Neuronal stem cell (in vitro differentiated cells): ENCODE measurements at places on chromosomes 5 and 9.
A peak's percentile ranks its signal among the peaks of the same experiment; 100 is the strongest.

DNA sequence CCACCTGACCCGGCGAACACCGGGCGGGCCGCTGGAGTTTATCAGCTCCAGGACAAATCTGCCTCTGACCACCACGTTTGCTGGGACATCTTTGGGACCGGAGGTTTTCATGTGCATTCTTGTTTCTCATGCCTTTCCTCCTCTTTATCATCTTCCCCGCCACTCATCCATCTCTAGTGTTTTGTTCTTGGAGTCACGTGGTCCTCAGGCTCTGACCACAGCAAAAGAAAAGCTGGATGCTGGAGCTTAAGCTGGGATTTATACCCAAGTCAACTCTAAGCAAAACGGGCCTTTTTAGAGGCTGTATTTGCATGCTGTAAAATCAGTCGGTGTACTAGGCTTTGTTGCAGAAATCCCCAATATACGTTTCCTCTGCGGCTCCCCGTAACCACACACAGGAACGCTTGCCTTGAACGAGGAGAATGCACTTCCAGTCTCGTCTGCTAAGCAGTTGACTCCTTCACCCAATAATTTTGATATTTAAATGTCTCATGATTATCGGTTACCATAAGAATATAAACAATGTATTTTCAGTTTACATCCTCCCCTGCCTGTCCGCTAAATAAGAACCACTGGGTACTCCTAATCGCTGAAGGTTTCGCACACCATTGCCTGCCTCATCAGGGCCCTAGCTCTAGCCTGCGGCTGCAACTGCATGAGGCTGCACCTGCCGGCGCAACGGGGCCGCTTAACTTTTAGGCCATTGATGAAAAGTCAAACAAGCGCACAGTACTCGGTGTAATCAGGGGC, 560 bp upstream of the NDUFS6 start:
- peak; percentile 64 for DNase-seq

DNA sequence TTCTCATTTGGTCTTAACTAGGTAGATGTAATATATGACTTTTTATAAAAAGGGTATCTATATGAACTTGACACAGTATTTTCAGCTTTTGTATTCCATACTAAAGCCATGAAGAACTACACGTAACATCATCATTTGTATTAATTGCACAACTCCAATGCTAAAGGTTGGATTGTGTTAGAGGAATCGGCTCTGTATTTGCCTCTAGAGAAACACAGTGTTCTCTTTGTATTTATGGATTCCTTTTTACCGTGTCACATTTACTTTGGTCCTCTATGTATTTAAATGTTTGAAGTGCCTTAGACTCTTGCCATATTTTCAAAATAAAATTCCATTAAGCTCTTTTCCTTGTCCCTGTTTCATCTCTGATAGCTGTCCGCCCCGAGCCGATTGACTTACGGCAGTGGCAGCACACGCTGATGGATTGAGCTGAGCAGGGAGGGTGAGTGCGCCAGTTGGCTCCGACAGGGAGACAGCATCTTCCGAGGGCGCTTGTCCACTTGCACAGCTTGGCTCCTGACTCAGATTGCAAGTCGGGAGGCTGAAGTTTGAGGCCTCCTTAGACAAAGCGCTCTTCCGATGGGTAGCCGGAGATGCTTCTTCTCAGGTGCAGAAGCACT, 95.6 kb upstream of the DMRT1 start:
- no peak for DNase-seq

DNA sequence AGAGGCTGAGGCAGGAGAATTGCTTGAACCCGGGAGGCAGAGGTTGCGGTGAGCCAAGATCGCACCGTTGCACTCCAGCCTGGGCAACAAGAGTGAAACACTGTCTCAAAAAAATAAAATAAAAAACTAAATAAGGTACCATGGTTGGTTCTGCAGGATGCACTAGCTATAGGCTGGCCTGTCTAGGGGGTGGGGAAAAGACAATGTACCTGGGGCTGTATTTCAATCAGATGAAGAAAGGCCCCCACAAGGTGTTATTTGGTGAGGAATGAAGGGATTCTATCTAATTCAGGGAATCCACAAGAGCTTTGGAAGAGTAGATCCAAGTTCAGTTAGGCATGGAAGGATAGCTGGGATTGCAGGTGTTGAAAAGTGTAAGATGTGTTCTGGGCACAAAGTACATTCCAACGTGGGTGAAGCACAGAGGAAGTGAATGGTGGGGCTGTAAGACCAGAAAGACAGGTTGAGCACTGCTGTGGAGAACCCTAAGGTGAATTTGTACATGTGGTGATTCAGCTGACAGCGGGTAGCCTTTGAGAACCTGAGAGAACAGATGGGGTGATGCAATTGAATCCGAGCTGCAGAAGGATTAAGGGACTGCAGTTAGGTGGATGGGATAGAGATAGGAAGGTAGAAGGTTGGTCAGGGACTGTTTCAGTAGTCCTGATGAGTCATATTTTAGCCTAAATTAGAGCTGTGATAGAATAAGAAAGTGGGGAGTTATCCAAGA, 71.8 kb downstream of the CAST start:
- DNase-seq = no peak

- DNase-seq = no peak
These were observed 174.1 kb upstream of the RFX3 start for GRCh38 chr9:3699883-3700282.

- DNase-seq = no peak
These were observed 144.9 kb upstream of the HAPLN1 start for GRCh38 chr5:83865579-83865978.

GRCh38 chr9:120868339-120868675, 8.7 kb downstream of the PHF19 start:
- DNase-seq = no peak

- DNase-seq = no peak
These were observed 3.1 kb upstream of the IL7R start for GRCh38 chr5:35853631-35854030.

GRCh38 chr5:126015235-126016181, 407.7 kb upstream of the GRAMD2B start:
- DNase-seq = no peak

DNA sequence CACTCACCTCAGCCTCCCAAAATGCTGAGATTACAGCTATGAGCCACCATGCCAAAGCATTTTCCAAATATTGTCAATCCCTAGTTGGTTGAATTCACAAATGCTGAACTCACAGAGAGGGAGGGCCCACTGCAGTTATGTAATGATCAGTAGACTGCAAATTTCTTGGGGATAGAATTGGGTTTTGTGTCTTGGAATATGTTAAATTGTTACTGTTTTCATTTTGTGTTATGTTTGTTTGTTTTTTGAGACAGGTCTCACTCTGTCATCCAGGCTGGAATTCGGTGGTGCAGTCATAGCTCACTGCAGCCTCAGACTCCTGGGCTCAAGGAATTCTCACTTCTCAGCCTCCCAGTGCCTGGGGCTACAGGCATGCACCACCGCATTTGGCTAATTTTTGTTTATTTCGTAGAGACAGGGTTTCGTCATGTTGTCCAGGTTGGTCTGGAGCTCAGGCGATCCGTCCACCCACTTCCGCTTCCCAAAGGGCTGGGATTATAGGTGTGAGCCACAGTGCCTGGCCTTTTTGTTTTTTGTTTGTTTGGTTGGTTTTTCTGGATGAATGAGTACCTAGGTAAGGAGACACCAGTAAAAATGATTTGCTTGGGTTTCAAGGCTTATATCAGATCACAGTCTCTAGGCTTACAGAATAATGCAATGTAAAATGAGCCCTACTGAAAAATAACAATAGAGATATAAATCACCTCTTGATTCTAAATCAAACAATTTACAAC, 31.5 kb upstream of the LMNB1 start:
- DNase-seq = no peak

- DNase-seq = no peak
These were observed 1.6 kb downstream of the ANXA2R start for GRCh38 chr5:43038496-43038989.

- DNase-seq = no peak
These were observed 154.1 kb downstream of the MAT2B start for GRCh38 chr5:163659568-163659902.

GRCh38 chr5:110105692-110106091, 416.0 kb downstream of the MAN2A1 start:
- DNase-seq = no peak

DNA sequence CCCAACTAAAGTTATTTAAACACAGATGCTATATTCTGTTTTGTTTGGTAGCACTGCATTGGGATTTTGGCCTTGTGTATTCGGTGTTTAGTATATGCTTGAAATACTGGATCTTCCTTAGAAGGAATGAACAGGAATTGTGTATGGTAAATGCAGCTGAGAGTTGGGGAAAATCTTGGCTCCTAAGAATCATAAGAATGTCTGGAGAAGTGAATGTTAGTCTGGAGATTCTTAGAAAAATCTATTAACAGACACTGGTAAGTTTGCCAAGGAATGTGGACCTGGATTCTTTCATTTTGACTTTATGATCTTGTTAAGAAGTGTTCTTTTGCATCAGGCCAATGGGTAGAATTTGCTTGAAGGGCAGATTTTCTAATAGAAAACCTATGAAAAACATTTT, 38.9 kb downstream of the SNX30 start:
- no peak for DNase-seq

- DNase-seq = no peak
These were observed 141.2 kb upstream of the CD180 start for GRCh38 chr5:67337751-67338150.

GRCh38 chr9:132646726-132647125, 23.1 kb downstream of the DDX31 start:
- DNase-seq = no peak

DNA sequence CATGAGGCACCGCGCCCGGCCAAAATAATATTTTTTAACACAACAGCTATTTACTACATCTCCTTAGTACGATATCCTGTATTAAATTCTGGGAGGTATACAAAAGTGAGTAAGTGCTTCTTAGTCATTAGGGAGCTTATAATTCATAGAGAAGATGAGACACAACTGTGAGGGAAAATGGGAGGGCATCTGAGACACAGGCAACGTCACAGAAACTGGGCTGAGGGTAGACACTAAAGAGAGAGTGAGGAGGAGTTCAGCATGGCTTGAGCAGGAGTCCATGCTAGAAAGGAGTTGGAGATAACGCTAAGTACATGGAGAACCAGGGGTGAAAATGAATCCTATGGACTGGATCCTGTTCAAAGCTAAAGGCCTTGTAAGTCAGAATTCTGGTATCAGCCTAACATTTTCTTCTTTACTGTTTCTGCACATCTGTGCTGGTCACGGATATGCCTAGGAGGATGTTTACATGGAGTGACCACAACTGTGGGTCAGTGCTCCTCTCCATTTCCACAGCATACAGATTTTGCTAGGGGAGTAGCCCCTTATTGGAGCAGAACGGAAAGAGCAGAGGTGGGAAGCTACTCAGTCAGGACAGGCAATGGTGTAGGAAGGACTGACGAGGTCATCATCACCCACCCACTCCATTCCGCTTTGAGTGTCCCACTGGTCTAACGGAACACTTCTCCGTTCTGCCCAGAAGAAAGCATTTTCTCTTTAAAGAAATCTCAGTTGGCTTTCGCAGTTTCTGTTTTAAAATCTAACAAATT, 310.4 kb upstream of the EFNA5 start:
- no peak for DNase-seq

GRCh38 chr5:90399251-90399650, 10.3 kb downstream of the CETN3 start:
- DNase-seq = no peak

DNA sequence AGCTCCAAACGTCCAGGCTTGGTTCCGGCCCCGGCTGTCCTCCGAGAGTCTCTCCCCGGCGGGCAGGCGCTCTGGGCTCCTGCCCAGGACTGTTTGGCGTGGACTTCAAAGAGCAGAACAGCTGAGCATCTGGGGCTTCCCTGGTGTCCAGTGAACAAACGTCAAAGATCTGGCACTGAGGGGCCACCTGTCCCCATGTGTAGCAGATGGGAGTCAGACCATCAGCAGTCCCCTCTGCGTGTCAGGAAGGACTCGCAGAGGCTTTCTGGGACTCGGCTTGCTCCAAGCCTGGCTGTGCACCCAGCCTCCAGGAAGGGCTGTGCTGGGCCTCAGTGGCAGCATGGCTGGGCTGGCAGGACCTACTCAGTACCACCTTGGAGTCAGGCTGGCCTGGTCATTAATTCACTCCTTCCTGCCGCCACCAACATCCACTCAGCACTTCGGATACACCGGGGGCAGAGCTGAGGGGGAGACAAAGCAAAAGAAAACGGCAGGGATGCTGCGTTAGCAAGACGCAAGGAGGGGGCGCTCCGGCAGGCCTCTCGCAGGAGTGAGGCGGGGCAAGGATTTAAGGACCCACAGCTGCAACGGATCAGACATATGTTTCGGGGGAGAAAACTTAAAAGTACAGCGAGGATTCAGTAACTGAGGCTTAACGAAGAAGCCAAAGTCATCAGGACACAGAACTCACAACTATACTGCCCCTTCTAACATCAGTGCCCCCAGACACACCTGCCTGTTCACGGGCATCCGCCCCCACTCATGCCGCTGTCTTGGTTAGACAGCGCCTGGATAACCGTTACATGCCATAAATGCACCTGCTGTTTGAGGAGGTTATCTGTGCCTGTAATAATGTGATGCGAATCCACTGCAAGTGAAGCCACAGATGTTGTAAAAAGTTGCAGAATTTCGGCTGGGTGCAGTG, 164.5 kb upstream of the PHYKPL start:
- DNase-seq = no peak

DNA sequence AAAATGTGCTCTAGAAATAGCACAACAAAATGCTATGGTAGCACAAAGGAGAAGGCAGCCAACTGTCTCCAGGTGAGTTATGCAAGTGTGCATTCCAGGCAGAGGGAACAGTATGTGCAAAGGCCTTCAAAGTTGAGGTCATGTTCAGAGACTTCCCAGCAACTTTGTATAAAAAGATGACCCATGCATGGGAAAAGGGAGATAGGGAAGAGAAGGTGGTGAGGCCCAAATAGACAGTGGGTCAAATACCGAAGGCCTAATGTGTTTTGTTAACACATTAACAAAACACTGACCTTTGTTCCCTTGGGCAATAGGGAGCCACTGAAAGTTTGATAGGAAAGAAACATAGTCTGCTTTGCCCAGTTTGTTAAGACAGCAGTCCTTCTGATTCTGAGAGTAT, 445.3 kb downstream of the EBF1 start:
- DNase-seq = no peak

DNA sequence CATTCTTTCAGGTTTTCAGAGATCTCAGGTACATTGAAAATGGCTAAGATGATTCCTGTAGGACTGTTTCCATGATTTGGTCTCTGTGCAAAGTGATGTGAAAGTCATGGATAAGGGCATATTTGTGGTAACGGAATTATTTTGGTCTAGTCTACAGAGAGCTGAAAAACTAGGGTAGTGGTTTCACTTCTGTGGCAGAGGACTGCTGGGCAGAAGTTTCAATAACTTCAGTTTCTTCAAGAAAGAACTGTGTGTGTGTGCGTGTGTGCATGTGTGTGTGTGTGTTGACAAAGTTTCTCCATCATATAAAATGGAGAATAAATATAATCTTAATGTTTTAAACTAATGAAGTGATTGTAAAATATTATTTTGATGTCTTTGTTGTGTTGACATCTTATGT, 4.3 kb downstream of the CNOT8 start:
- no peak for DNase-seq

DNA sequence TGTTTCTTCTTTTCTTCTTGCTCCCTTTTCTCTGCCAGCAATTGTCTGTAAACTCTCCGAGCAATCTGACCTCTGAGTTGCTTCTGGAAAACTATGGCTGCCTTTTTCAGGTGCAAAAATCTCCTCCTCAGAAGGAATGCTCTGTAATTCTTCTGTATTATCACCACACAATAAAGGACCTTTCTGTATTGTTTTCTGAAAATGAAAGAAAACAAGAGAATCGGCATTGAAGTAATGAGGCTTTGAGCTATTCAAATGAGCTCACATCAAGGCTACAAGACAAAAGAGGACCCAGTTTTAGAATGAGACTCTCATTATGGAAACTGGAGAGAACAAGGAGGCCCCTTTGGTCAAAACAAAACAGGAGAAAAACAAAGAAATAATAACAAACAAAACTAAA, 86.2 kb upstream of the RETREG1 start:
- DNase-seq = no peak
